NCI-H748 treated with DMSO at 0.1 percent for 48 hours (cell line): ENCODE measurements at places on chromosomes 13 and 19.

DNA sequence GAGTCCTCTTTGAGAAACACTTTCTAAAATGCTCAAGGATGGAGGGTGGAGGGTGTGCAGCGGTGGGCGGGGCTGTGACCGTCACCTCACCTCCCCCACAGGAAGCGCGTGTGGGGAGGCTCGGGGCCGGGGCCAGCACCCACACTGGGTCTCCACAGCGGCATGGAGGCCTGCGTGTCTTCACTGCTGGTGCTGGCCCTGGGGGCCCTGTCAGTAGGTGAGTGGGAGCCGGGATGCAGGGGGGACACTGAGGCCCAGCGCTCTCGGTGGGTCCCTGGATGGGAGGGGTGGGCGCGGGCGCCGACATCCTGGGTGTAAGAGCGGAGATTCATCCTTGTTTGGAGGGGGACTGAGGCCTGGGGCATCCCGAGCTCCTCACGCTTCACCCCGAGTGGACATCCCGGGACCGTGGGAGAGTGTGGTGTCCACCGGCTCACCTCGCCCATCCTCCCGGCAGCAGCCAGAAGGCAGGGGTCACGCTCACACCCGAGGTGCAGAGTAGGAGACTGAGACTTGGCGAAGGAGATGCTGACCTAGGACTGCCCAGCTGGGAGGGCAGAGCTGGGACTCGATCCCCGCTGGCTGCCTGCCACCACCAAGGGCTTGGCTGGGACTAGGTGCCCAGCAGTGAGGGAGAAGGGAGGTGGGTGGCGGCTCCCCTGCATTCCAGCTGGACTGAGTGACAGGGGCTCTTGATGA is at the start of gene GZMM:
GZMM (plus strand) TSS at position 144 of the 699 bp plus-strand sequence; CDS start at position 163, 19 bp downstream.
- no peak for DNase-seq

- DNase-seq: no peak
Observed at GRCh38 chr19:16433986-16434385, 37.8 kb downstream of the EPS15L1 start.

DNA sequence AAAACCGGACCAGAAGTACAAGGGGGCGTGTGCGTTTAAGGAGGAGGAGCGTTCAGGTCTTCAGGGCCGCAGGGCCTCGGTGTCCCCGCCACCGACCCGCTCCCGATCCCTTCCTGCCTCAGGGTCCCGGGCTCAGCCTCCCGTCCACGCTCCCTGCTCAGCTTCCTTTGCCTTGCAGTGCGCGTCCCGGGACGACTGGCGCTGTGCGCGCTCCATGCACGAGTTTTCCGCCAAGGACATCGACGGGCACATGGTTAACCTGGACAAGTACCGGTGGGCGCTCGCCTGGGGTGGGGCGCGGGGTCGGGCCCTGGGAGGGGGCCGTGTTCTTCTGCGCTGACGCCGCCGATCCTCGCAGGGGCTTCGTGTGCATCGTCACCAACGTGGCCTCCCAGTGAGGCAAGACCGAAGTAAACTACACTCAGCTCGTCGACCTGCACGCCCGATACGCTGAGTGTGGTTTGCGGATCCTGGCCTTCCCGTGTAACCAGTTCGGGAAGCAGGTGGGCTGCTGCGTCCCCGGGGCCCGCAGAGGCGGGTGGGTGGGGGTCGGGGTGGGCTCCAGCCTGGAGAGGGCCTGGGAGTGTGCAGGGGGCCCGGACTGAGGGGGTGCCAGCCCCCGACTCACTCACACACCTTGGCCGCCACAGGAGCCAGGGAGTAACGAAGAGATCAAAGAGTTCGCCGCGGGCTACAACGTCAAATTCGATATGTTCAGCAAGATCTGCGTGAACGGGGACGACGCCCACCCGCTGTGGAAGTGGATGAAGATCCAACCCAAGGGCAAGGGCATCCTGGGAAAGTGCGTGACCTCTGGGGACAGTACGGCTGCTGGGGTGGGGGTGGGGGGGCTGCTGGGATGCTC is 1.4 kb downstream of the GPX4 start:
- DNase-seq: no peak

GRCh38 chr13:28716511-28716910 is 2.3 kb downstream of the SLC46A3 start:
- no peak for DNase-seq

DNA sequence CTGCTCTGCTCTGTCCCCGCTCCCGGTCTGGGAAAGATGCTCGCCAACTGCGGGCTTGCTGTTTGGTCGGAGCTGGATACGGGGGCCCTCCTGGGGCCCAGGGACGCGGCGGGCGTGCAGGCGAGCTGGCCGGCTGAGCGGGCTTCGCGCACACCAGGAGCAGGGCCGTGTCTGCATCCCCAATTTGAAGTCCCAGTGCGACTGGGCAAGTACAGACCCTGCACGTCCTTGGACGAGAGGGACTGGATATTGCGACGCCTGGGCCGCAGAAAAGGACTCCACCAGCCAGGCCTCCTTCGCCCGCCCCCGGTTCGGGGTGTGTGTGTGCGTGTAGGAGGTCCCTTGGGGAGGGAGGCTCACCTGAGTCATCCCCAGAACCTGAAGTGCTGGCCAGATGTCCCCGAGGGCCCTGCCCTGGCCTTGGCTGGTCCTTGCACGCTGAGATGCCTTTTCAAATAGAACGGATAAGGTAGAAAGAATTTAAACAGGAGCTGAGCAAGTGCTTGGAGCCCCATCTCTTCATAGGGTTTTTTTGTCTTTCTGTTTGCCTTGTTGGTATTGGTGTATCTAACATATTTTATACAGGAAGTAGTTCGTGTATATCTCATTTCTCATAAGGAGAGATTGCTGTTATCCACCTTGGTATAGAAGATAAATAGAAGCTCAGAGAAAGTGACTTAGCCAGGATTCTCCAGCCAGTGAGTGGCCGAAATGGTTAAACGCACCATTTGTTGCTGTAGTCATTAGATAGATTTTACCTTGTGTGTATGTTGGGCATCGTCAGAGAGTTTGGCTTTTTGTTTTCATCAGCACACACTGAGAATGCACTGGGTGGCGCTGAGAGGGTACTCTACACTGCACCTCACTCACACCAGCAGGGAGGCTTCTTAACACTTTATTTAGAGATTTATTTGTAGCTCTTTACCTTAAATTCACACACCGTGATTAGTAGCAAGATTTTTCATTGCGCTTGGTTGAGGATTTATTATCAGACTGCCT is 1.1 kb downstream of the NAXD start:
- DNase-seq: peak; percentile 10

DNA sequence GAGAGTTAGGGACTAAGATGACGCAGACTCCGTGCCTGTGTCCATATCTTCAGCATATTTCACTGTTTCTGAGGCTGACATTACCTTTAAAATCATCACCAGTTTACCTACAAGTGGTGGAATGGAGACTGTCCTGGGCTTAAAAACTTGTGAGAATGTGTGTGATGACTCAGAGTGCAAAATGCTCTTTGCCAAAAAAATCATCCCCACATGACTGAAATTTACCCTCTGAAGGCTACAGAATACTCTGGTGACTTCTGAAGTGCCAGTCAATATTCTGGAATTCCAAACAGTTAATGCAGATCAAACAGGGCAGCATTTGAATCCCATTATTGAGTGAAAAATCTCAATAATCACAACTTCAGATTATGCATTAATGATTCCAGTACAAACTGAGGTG is 901.4 kb downstream of the EFNB2 start:
- DNase-seq: no peak

- no peak for DNase-seq
Observed at GRCh38 chr13:73250061-73250460, 191.3 kb downstream of the KLF5 start.

- DNase-seq: no peak
Observed at GRCh38 chr19:50949861-50950260, 3.0 kb downstream of the KLK5 start.

GRCh38 chr19:46954993-46955812 is 64.4 kb upstream of the NPAS1 start:
- no peak for DNase-seq

DNA sequence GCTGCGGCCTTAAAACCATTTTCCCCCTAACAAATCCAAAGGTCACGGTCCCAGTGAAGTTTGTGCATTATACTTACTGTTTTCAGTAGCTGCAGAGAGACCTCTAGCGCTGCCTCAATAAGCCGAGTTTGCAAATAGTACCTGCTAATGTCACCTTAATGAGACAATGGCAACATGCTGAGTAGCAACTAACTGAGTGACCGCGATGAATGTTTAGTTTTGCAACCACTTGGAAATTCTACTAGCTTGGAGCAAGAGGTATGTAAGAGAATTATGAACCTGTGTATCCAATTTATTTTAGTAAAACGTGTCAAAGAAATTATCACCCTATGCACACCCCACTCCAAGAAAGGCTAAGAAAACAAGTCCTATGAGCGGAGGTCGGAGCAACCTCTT is 1.2 kb downstream of the KPNA3 start:
- DNase-seq: peak; percentile 40

GRCh38 chr19:11361037-11361770 is 6.0 kb downstream of the PLPPR2 start:
- no peak for DNase-seq

DNA sequence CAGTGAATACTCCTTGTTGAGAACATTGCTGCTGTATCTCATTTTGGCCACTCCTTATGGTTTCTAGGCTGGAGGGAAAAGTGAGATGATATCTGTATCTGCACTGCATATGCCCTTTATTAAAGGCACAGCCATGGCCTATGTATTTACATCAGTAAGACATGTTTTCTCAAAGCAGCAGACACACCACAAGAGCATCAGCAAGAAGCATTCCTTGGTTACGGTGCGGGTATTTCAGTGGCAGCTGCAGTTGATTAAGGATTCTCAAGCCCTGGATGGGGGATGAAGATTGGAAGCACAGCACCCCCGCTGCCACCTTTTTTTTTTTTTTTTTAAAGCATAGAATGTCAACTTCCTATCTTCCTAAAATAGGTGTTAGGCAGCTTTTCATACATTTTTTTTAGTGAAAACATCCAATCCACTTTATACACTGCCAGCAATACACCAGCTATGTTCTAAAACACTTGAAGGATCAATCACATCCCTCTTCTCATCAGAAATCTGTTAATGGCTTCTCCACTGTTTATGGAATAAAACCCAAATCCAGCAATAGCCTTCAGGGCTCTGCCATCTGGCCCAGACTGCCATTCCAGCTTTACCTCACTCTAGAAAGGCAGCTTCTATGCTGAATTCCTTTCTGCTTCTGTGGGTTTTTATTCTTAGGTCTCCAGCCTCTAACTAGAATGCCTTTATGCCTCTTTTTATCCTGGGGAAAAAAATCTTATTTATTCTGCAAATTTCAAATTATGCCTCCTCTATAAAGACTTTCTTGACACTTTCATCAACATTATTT is 331.0 kb downstream of the DNAJC15 start:
- DNase-seq: no peak
